Daoy (cell line): ENCODE measurements at places on chromosomes 3 and 15. TPM values are rescaled to one million over a fixed set of nuclear protein-coding genes. Genes with fewer than 3 reads are reported as not detected.

The GREM1 gene
- 34.4 and 35.3 TPM in 2 replicates for total RNA-seq

The LTK gene
- 0.40 and 0.57 TPM in 2 replicates for total RNA-seq

The WDR53 gene
- total RNA-seq, result 9.5 and 16.9 TPM in 2 replicates

The DPPA2 gene
- 0.34 and 0.68 TPM in 2 replicates for total RNA-seq

The AP2M1 gene
- 397 and 510 TPM in 2 replicates for total RNA-seq

The SLC2A2 gene
- not detected in 2 replicates for total RNA-seq

The HIGD2B gene
- not detected in 2 replicates for total RNA-seq

The A4GNT gene
- not detected in 2 replicates for total RNA-seq

The DLEC1 gene
- total RNA-seq, result not detected in 2 replicates

The FAM174B gene
- total RNA-seq, result 3.4 and 7.9 TPM in 2 replicates

The CBLB gene
- total RNA-seq, result 10.9 and 12.3 TPM in 2 replicates

The MYO5C gene
- 8.0 and 16.5 TPM in 2 replicates for total RNA-seq

The RETNLB gene
- total RNA-seq, result not detected in 2 replicates

The TIGIT gene
- total RNA-seq, result not detected in 2 replicates

The TRPC1 gene
- total RNA-seq, result 9.2 and 14.1 TPM in 2 replicates

The ZBED2 gene
- total RNA-seq, result 0.11 and 1.0 TPM in 2 replicates

The RASL12 gene
- 1.5 and 1.6 TPM in 2 replicates for total RNA-seq

The GUCA1C gene
- total RNA-seq, result not detected in 2 replicates

The C3orf85 gene
- not detected in 2 replicates for total RNA-seq

The TIMP4 gene
- total RNA-seq, result 1.7 and 2.2 TPM in 2 replicates

The CPN2 gene
- total RNA-seq, result not detected in 2 replicates

The CSPG5 gene
- 1.3 and 2.0 TPM in 2 replicates for total RNA-seq

The NR1I2 gene
- total RNA-seq, result 1.0 and 1.3 TPM in 2 replicates

The MYH15 gene
- total RNA-seq, result 0.18 and 1.1 TPM in 2 replicates

The DUOXA2 gene
- total RNA-seq, result 0.15 TPM in 1 of 2 replicates, not detected in the other
